ENCODE measurements at places on chromosomes 3 and 15. TPM values are rescaled to one million over a fixed set of nuclear protein-coding genes. Genes with fewer than 3 reads are reported as not detected.

Gene ZNF860
- polyA plus RNA-seq: 1.5 TPM

Gene AP3B2
- polyA plus RNA-seq: 22.9 TPM

Gene REC114
- 102 TPM for polyA plus RNA-seq

Gene SLCO2A1
- polyA plus RNA-seq: 5.3 TPM

Gene PRSS50
- 0.92 TPM for polyA plus RNA-seq

Gene C3orf22
- polyA plus RNA-seq: 42.2 TPM

Gene SLC15A2
- polyA plus RNA-seq: 11.8 TPM

Gene RPUSD3
- 124 TPM for polyA plus RNA-seq

Gene LMAN1L
- polyA plus RNA-seq: 2.2 TPM

Gene KCNMB2
- 2.6 TPM for polyA plus RNA-seq

Gene CACNA1D
- polyA plus RNA-seq: 8.0 TPM

Gene OTOL1
- not detected for polyA plus RNA-seq

All from testis (tissue), 5 donors.